Frontal cortex (tissue), 4 donors: ENCODE measurements at places on chromosomes 5 and 9. TPM values are rescaled to one million over a fixed set of nuclear protein-coding genes. Genes with fewer than 3 reads are reported as not detected.

PAEP gene
- total RNA-seq: not detected

RANBP3L gene
- total RNA-seq: 10.6 TPM

PDCD1LG2 gene
- 0.41 TPM for total RNA-seq

GRCh38 chr9:114025196-114025753, 52.8 kb downstream of the AMBP start:
- DNase-seq: no peak

DNA sequence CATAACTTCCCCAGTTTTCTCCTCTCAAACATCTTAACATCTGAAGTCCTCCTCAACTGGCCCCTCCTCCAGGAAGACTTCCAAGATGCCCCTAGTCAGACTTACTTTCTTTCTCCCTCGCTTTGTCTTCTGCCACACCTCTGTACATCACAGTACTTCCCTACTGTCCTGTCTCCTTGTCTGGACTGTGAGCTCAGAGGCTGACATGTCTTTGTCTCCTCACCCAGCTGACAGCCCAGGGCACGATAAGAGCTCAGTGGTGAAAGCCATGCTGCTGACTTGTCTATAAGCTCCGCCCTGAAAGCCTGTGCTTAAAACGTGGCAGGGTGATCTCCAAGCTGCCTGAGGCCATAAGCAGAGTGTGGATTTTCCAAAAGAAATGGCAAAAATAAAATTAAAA, 33.0 kb upstream of the SLC25A51 start:
- no peak for DNase-seq

- DNase-seq: no peak
Observed at GRCh38 chr5:130549884-130550561, 615.0 kb downstream of the HINT1 start.

DNA sequence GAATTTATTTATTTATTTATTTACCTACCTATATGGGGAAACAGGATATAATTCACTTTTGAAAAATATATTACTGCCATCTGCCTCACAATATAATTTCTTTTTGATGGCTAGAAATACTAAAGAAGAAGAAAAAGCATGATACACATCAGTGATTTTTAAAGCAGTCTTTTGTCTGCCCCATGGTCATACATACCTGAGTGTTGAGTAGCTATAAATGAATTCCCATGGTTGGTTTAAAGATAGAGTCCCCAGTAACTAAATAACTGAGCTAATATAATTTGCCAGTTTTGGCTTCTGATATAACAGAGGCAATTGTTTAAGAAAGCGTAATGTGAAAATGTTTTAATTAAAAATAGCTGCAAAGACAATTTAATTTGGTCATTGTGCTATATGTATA, 447.8 kb downstream of the PDE4D start:
- DNase-seq: no peak

DNA sequence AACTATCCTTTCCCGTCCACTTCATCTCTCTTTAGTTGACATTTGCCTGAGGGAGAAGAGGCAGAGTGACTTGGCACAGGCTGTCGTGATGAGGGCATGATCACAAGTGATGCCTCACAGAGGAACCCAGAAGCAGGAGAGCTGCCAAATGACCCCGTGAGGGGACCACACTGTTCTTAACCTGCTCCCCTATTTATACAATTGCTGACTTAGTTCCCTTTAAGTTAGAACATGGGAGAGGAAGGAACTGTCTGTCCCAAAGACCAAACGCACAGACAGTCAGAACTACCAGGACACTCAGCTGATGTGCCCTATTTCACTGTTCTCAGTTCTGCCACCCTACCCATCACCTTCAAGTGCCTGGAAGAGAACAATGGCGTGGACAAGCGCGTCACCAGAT, 73.7 kb downstream of the SLC1A3 start:
- DNase-seq: no peak

DNA sequence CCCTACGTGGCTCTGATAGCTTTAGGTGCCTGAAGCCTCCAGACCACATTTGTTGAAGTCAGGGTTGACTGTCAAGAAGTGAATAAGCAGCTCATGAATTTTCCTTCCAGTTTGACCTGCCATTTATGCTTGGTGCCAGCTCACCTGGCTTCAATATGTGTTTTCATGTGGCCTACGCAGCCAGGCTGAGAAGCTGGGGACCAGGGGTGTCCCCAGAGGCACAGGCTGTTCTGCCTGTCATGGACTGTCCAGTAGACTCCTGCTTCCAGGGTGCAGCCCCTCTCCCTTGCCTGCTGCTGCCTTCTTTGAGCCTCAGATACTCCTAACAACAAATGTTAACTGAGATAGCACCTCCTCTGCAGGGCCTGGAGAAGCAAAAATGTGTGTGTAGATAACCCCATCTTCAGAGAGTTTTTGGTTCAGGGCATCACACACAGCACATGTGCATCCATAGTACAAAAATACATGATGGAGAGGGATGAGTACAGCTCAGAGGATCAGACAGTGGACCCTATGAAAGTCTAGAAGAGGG, 5.8 kb downstream of the TNFAIP8 start:
- DNase-seq: no peak

- no peak for DNase-seq
Observed at GRCh38 chr9:85453850-85454249, 287.9 kb downstream of the AGTPBP1 start.

GRCh38 chr5:58491216-58491892, at the start of gene GAPT:
TSS of gene GAPT (plus strand) at chr5:58491435. CDS start at chr5:58494537, 3,102 bp downstream.
- no peak for DNase-seq

- DNase-seq: no peak
Observed at GRCh38 chr5:179887095-179887494, 20.6 kb downstream of the TBC1D9B start.

- DNase-seq: no peak
Observed at GRCh38 chr5:7010591-7010990, 297.4 kb downstream of the TENT4A start.

DNA sequence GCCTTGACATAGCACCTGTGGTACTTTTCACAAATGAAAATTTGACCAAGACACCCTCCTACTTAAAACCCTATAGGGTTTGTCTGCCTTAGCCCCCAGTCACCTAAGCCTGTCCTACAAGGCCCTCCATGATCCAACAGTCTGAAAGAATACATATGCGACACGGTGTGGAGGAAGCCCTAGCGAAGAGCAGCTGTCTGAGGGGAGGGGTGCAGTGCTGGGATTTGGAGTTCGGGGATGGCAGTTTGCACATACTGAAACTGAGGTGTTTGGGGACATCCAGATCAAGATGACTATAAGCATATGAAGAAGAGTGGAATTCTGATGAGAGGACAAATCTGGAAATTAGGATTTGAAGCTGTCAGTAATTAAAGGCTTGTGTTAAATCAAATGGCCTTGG, 7.2 kb upstream of the MYORG start:
- DNase-seq: no peak
